ENCODE measurements at places on chromosomes 13 and 19.

GRCh38 chr19:33350538-33351309 is 22.8 kb upstream of the CEBPG start:
- no peak for DNase-seq

- DNase-seq: no peak
These were observed 13.8 kb upstream of the CYP4F2 start for GRCh38 chr19:15911599-15912235.

GRCh38 chr19:49555600-49556411 is 24.6 kb downstream of the NOSIP start:
- peak; percentile 32 for DNase-seq

DNA sequence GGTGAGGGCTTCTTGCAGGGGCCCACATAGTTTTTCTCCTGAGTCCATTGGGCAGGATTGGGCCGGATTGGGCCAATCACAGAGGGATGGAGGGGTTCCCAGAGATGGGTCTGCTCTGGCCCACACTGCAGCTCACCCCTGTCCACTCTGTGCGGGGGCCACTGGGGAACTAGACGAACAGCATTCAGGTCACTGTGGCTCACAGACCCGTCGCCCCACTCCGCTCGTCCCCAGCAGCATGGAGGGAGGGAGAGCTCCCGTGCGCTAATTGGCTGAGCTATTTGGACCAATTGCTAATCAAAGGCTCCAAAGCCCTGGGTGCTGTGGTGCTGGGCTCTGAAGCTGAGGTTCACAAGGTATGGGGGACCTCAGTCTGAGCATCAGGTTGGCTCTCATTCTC is 11.3 kb downstream of the NACC1 start:
- no peak for DNase-seq

DNA sequence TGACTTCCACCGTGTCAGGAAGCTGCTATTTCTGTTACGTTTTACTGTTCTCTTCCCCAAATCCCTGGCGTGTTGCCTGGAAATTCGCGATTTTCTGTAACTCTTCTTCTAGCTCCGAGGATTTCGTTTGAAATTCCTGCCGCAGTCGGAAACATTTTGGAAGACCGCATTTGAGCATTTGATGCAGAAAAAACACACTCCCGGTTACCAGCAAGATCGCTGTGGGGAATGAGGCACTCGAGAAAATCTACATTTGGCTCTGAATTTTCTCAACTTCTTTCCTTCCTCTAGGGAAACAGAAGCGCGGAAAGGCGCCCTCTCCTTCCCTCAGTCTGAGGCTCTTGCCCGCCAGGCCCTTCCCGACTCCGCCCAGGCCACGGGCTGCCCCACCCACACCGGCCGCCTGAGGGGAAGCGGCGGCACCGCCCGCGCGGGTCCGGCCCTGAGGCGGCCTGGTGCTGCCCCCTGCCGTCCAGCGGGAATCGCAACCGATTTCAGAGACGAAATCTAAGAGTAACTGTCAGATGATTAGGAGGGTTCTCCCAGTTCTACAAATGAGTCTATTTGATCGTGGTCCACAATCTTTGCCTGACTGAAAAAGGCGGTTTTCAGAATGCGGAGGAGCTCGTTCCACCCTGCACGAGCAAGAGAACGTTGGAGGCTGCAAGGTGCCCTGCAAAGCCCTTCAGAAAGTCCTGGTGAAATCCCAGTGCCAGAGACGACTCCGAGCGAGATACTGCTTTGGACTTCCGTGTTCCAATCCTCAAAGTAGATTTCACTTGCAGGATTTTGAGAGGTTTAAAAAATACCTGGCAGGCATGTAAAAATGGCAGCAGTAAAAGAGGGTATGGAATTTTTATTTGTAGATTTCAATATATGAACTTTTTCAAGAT is 18.4 kb upstream of the TUBGCP3 start:
- peak; percentile 93 for DNase-seq

- no peak for DNase-seq
These were observed 22.4 kb downstream of the TNFRSF19 start for GRCh38 chr13:23592596-23592995.

DNA sequence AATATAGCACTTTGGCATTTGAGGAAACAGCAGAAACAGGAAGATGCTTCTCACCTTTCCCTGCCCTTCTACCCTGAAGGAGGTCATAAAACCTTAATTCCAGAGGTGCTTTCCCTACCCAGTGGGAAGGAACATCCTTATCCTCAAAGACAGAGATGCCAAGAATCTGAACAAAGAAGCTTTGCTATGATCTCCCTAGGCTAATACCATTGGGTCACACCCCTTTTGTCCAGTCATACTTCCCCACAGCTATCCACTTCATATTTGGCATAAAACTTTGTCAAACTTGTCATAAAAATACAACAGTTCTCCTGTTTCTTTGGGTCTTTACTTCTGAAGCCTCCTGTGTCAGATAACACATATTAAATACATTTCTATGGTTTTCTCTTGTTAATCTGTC is 21.7 kb upstream of the RXFP2 start:
- no peak for DNase-seq

- no peak for DNase-seq
These were observed 29.0 kb downstream of the UPF1 start for GRCh38 chr19:18860725-18861124.

DNA sequence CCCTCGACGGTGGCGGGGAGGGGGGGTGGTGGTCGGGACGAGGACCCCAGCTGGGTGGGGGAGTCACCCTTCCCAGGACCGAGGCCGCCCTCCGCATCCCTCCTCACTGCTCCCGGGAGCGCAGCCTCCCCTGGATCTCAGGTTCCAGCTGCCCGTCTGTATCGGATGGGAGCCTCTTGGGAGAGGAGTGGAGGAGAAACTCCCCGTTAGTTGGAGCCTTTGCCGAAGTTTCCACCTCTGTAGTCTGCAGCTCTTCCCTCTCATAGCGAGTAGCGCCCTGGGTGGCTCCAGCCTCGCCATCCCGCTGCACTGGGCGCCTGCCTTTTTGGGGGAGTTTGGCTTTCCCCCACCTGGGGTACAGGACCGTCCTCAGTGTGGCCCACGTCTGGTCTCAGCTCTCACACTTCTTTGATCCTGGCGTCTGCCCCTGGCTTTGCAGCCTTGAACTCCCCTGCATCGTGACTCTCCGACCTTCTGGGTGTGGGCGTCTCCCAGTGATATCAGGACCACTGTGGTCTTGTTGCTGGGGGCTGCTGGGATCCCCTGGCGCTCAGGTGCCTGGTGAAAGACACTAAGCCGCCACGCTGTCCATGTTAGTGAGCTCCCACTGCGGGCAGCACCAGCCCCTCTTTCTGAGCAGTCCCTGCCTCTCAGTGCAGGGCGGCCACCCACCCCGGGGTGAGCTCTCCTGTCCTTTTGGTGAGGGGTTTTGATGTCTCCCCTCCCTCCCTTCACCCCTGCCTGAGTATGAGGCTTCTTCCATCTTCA is 1.1 kb downstream of the CNOT3 start:
- no peak for DNase-seq

DNA sequence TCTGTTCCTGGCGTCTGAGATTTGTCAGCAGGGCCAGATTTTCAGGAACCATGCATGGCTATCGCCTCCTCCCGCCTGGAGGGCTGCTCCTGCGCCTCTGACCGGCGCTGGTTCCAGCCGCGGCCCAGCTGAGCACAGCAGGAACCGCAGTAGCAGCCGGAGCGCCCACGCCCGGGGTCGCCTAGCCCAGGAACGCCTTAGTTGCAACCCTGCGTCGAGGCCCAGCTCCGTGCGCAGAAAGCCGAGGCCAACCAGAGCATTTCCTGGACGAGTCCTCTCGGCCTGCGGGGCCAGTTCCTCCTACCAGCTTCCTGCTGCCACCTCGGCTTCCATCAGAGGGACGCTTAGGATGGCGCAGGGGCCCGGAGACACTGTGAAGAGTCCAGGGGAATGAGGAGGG is 74.9 kb downstream of the ZNF492 start:
- DNase-seq: no peak

DNA sequence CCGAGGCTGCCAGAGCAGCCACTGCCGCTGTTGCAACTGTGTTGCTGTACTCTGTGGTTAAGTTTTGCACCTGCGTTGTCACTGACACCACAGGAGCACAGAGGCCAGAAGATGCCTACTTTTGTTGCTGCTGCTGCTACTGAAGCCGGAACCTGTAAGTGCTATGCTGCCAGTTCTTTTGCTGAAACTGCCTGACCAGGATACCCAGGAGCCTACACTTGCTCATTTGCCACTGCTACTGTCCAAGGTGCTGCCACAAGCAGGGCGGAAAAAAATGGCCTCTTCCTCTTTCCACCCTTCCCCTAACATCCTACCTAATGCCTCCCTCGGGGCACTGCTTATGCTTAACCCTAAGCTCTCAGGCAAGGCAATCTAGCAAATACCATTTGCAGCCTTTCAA is 29.0 kb upstream of the NBEA start:
- DNase-seq: no peak

DNA sequence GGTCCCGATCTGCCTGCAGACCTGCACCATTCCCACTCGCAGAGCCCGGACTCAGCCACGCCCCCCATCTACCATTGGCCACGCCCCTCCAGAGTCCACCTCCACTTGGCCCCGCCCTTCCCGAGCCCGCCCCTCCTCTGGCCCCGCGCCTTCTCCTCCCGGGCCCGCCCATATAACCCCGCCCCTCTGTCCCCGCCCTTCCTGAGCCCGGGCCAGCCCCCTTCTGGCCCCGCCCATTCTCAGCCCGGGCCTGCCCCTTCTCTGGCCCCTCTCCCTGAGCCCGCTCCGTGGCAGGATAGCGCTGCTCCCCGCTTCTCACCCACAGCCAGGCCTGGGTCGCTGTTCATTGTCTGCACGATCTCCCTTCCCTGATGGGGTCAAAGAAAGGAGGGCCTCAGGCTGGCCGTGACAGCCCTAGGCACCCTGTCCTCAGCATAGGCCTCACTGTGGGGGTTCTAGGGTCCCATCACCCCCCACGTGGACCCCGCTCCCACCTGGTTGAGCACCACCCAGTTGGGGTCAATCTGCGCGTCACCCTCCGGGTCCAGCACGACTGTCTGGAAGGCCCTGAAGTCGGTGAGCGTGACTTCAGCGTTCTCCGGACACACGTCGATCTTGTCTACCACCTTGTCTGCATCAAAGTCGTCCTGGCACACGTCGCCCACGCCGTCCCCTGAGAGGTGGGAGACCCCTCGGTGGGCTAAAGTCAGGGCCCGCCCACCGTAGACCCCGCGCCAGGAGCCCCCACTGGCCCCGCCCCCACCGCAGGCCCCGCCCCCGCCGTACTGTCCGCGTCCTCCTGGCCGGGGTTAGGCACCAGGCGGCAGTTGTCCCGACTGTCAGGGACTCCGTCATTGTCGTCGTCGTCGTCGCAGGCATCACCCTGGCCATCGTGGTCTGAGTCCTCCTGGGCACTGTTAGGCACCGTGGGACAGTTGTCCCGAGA is 5.7 kb downstream of the COMP start:
- peak; percentile 73 for DNase-seq

GRCh38 chr19:39839678-39840327 is 5.8 kb upstream of the DYRK1B start:
- DNase-seq: no peak

- DNase-seq: no peak
These were observed 27.4 kb upstream of the TUBGCP3 start for GRCh38 chr13:112615391-112615790.

GRCh38 chr13:99217461-99218110 is 16.9 kb downstream of the UBAC2 start:
- DNase-seq: no peak

- no peak for DNase-seq
These were observed 7.8 kb downstream of the ABCA7 start for GRCh38 chr19:1047696-1048147.

DNA sequence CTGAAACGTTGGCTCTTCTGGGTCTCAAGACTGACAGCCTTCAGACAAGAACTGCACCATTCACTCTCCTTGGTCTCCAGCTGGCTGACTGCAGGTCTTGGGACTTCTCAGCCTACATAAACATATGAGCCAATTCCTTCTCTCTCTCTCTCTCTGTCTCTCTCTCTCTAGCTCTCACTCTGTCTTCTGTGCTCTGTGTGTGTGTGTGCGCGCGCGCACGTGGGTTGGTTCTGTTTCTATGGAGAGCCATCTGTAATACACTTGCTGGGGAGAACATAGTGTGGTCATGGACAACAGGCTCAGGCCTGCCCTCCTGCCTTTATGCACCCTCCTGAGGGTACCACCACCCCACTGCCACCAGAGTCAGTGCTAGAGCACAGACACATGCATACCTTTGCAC is 13.7 kb upstream of the SERPINE3 start:
- no peak for DNase-seq

GRCh38 chr13:49810567-49811526 is 18.4 kb upstream of the KPNA3 start:
- no peak for DNase-seq

GRCh38 chr13:47598340-47598911 is 402.6 kb downstream of the SUCLA2 start:
- DNase-seq: no peak

GRCh38 chr13:40389081-40389641 is 277.3 kb downstream of the FOXO1 start:
- DNase-seq: no peak

GRCh38 chr13:99496184-99497142 is 4.8 kb upstream of the TM9SF2 start:
- peak; percentile 35 for DNase-seq

GRCh38 chr13:111322916-111323331 is 2.5 kb downstream of the TEX29 start:
- no peak for DNase-seq

DNA sequence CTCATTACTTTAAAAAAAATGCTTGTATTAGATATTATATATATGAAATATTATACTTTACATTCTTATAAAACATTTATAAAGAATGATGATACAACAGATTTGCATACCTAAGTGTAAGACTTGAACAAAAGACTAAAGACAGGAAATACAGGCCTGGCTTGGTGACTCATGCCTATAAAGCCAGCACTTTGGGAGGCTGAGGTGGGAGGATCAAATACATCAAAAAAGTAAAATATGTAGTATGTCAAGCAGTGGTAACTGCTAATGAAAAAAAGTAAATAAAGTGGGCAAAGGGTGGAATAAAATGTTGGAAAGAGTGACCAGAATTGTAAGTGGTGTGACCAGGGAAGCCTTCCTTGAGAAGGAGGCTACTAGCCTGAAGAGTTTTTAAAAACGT is 133.7 kb downstream of the GGACT start:
- DNase-seq: no peak

- DNase-seq: no peak
These were observed 2.6 kb upstream of the TIMM13 start for GRCh38 chr19:2429917-2430535.

GRCh38 chr13:80303225-80303811 is 37.6 kb downstream of the SPRY2 start:
- no peak for DNase-seq

GRCh38 chr13:81615031-81615430 is 1274.1 kb upstream of the SPRY2 start:
- no peak for DNase-seq

DNA sequence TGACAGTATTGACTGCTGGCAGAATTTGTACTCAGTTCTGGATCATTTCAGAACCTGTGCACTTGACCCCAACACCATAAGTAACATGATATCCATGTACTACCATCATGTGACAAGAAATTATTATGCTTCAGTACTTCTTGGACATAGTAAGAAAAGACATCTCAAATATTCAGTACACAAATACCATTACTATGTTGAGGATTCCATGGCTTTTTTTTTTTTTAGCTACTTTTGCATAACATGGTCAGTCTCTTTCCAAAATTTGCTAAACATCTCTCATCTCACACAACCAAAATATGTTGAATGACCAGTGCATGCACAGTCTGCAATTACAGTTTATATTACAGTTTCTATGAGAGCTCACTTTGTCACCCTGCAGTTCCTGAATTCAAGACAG is 85.3 kb downstream of the FLT1 start:
- no peak for DNase-seq

Data from left ventricle myocardium inferior (tissue), 1 donor.